NCI-H1105 (cell line): ENCODE measurements at places on chromosomes 3 and 15.

DNA sequence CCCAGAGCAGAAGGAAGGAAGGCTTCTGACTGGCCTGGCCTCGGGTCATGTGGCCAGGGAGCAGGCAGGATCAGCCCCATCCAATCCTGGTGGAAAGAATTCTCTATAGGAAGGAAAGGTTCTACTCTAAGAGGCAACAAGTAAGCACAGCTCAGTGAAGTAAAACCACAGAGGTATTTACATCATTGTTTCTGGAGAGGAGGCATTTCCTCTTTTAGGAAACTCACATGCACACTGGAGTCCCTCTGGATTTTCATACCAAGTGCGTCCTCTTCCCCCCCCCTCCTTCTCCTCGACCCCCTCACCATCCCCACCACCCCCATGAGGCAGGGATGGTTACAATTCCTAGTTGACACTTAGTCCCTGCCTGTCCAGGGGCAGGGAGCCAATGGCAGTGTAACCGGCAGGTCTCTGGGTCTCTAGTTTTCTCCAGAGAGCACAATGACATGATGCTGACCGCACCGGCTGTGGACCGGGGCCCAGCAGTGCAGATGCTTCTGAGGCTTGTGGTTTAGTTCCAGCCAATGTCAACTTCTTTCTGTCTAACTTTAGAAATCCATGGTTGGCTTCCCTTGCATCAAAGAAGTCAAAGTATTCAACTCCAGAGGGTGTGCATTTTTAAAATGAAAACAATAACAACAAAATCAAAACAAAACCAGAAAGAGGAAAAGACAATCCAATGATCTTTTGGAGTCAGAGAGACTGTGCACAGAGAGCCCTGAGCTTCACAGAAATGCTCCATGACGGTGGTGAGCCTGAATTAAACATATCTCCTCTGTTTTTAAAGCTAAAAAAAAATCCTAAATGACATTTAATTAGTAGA lies 230.3 kb upstream of the TLE3 start:
- no peak for DNase-seq

GRCh38 chr3:5657106-5657505 lies 469.6 kb downstream of the EDEM1 start:
- DNase-seq = no peak

GRCh38 chr3:165636684-165637015 lies 200.6 kb downstream of the BCHE start:
- no peak for DNase-seq

DNA sequence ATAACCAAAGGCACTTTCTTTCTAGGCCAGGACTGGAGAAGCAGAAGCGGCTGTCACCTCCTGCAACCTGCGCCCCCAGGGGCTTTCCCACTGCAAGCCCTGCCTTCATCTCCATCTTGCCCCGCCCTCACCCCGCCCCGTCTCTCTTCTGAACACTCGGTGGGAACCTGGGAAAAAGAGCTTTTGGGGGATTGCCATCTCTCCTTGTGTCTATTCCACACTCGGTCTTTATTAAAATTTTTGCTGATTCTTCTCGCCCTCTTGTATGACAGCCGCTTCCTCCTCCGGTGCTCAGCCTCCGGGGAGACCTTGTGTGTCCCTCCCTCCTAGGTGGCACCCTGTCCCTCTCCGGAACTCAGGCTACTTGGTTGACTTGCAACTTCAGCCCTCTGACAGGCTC lies 41.9 kb upstream of the SPESP1 start:
- no peak for DNase-seq

DNA sequence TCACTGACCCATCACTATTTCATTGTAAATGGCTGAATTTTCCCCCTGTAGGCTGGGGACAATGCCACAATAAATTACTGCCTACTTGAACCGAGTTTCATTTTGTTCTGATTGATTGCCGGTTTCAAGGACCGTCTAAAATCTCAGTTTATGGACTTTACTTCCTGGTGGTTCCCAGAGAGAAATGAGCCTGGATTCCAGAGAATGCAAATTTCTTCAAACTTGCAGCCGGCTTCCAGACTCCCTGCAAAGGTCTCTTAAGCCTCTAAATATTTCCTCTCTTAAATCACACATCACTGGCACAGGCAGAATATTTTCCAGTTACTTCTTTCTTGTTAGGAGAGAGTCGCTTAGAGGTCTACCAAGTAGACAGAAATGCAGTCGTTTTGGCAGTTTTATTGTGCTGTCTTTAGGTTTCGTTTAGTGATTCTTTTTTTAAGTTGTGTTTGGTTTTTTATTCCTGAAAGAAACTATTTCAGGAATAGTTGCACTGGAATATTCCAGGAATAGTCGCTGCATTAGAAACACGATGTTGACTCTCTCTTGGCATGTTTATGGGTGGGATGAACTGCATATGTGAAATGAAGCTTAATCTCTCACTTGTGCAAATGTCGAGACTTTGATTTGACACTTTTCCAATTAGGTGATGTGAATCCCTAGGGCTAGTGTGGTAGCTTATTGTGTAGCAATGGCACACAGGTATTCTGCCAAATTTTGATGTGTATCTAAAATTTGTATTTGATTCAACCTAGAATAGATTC lies 284.1 kb upstream of the NR2E3 start:
- no peak for DNase-seq

DNA sequence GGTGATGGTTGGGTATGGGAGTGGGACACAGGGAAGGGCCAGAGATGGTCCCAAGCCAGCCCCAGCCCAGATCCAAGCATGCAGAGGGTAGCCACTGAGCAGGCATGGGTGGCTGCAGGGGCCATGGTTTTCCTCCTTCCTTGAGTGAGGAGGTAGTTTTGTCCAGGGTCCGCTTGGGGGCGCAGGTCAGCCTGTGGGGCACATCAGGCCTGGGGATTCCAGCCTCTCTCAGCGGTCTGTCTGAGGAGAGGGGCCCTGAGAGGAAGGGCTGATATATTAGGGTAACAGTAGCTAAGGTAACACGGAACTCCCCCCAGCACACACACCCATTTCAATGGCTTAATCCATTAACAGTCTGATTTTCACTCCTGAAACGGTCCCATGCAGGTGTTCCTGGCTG lies 22.7 kb upstream of the LCTL start:
- no peak for DNase-seq

DNA sequence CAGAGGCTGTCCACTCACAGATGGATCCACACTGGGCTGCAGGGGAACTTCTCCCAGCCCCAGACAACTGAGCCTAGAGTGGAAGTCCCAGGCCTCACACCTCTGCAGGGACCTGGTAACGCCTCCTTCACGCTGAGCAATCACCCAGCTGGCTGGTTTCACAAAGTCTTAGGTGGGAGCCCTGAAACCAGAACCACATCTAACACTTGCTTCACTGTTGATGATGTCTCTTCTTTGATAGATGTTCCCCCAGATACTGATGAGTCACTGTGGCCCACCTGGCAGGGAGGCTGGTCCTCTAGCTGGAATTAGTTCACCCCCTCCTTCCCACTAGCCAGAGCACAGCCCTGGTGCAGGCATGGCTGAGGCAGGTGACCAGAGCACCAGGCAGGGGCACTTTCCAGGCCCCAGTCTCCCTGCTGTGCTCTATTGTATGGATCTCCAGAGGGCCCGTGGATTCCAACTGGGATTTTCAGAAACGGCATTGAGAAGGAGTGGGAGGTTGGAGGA lies 33.5 kb downstream of the MYL3 start:
- no peak for DNase-seq

DNA sequence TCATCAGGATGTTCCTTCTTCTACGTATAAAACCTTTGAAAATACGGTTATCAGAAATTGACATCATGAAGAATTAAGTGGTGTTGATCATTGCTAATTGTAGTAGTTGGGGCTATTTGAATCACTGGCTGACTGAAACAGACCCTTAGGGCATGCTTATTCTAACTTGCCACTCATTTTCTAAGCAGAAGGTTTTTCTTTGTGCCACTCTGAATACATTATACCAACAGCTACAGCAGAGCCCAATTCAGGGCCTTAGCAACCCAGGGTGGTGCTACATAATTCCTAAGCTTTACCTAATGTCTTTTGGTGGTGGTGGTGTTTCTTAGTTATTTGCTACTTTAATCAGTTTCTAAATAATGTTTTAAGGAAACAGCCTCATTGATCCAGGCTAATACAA lies 524.2 kb downstream of the NLGN1 start:
- DNase-seq = no peak

- DNase-seq = no peak
Observed at GRCh38 chr3:142243134-142243533, 17.7 kb upstream of the GK5 start.

- no peak for DNase-seq
Observed at GRCh38 chr3:132879656-132880055, 157.4 kb upstream of the NPHP3 start.
